ENCODE measurements at places on chromosomes 12 and 14.
A peak's percentile ranks its signal among the peaks of the same experiment; 100 is the strongest.

DNA sequence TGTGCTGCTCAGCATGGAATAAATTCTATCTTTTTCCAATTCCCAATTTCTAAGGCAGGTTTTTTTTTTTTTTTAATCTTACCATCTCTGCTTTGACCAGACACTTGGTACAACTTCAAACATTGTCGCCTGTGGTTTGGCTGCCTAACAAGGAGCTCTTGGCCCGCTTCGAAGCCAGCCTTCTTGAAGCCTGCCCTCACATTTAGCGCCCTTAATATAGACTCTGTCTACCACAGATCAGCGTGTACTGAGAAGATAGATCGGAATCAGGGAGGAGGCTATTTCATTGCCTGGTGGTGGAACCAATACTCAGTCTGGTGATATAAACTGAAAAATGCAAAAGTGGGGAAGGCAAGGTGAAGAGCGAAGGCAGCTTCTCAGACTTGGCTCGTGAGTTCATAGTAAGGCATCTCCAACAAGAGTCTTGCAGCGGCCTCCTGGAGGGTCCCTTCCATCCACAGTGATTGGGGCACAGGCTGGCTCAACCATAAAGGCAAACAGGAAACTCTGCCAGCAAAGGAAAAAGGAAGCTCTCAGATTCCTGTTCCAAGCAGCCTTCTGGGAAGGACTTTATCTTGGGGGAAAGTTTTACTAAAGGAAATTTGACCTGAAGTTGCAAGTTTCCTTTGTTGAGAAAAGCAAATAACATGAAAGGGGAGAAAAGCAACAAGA, 103.2 kb upstream of the BCL2L14 start:
- no peak for DNase-seq

DNA sequence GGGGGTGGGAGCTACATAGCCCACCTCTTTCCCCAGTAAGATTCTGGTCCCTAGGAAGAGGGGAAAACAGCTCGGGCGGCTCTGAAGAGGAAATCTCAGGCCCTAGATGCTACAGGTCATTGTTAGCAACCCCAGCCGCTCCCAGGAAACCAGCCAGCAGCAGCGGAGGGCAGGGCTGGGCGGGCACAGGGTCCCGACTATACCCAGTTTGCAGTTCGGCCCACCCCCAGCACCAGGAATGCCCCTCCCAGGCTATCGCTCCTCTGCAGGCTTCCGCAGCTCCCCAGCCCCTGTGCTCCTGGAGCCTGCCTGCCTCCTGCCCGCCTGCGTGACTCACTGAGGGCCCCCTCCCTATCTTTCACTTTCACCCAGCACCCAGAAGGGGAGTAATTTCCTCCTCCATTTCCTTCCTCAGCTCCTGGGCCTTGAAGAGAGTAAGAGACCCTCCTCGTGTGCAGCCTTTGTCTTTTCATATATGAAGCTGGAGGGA, 27.2 kb upstream of the PNMA1 start:
- peak; percentile 66 for DNase-seq

DNA sequence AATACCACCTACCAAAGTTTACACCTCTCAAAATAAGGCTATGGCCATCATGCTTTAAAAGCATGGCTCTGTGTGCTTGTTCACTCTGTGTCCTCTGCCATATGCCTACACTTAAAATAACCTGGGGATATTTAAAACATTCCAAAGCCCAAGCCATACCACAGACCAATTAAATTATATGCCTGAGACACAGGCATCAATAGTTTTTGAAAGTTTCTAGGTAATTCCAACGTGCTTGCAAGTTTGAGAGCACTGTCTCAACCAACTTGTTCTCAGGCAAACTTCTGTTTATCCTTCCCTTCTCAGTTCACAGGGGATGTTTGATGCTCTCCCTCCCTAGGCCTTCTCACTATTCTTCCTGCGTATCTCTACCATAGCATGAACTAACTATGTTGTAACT, 3.4 kb upstream of the FRMD6 start:
- no peak for DNase-seq

DNA sequence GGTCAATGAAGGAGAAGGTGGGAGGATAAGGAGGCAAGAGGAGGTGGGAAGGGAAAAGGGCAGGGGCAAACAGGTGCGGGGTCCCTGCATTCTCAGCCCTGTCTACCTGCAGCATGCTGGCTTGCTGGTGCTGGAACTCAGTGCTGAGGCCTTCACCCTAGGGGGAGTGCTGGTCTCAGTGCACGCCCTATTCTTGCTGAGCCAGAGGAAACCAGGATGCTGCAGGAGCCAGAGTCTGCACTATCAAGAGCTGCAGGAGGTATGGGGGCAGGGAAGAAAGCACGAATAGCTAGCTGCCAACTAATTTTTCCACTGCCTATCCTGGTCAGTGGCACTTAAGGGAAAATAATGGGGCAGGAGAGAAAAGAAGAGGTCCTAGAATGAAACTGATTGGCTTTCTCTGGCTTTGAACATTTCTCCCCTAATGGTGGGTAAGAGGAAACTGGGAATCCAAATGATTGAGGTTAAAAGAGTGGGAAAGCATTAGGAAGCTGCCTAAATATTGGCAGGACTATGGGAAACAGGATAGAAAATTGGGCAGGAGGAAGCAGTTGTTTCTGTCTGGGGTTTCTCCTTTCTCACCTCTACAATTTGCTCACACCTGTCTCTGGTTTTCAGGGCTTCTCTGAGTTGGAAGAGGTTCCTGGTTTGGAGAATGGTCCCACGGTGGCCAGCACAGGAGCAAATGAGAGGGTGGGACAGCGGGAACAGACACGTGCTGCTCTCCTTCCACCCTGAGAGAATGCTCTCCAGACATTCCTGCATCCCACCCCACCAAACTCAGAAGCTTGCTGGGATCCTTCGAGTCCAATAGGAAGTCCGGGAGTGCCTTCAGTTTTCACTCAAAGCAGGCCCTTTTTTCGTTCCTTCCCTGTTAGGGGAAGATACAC, 1.9 kb downstream of the TMEM253 start:
- no peak for DNase-seq

GRCh38 chr12:109594556-109595317, 21.1 kb downstream of the MVK start:
- no peak for DNase-seq

DNA sequence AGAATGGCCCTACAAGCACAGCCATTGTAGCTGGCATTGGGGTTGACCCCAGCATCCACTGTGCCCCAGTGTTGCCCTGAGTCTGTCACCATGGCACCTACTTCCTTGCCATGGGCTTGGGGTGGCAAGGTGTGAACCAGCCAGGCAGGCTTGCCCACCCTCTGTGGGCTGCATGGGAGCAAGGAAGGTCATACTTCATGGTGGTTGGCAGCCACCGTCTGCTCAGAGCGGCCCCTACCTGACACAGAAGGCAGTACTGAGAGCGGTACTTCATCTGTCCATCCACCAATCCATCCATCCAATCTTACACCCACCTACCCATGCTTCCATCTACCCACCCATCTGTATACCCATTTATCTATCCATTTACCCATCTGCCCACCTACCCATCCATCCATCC, 160.1 kb downstream of the KIF26A start:
- DNase-seq, result no peak

DNA sequence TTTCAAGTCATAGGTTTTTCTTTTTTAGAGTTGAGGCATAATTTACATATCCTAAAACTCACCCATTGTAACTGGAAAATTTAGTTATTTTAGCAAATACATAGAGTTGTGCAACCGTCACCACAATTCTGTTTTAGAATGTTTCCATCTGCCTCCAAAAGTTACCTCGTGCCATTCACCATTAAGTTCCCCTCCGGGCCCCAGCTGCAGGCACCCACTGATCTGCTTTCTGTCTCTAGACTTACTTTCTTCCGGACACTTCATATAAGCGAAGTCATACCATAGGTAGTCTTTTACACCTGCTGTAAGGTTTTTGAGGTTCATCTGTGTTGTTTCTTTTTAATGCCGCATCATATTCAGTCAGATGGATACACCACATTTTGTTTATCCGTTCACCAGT, 28.7 kb downstream of the PPP2R5C start:
- DNase-seq, result no peak

DNA sequence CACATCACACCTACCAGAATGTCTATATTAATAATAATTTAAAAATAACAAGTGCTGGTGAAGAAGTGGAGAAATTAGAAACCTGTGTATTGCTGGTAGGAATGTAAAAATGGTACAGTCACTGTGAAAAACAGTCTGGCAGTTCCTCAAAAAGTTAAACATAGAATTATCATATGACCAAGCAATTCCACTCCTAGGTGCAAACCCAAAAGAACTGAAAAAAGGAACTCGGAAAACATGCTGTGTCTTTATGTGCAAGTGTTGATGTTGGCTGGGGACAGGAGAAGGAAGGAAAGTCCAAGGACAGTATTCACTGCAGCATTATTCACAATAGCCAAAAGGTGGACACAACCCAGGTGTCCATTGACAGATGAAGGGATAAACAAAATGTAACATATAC, 146.5 kb downstream of the TTC7B start:
- DNase-seq, result no peak

GRCh38 chr12:48442179-48442847, 30.0 kb upstream of the ANP32D start:
- DNase-seq, result no peak

GRCh38 chr12:56709759-56710376, 15.2 kb downstream of the NACA start:
- DNase-seq, result no peak

DNA sequence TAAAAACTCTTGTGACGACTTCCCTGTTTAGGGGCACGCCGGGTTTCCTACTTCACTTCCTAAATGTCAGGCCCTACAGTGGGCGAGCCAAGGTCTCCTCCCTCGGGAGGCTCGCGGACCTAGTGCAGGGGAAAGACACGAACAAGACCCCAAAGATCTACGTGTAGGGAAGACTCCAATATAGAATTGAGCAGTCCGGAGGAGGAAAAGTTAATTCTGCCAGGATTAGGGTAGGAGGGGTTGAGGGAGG, 564 bp downstream of the ATXN3 start:
- DNase-seq, result no peak

DNA sequence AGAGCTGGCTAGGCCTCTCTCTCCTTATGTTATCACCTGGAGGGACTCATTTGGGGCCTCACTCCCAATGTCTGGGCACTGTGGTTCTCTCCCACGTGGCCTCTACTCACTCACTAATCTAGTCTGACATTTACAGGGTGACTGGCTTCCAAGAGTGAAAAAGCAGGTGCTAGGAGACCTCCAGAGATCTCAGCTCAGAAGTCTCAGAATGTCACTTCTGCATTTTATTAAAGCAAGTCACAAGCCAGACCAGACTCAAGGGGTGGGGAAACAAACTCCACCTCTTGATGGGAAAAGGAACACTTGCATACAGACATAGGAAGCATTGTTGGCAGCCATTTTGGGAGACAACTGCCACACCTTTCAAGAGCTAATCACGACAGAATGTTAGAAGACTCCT, 175.9 kb downstream of the MON2 start:
- no peak for DNase-seq

Measured in IMR-90 (cell line).